NCI-H187 (cell line): ENCODE measurements at places on chromosomes 13 and 19.

GRCh38 chr19:54518844-54519243, 16.2 kb downstream of the LAIR2 start:
- no peak for DNase-seq

DNA sequence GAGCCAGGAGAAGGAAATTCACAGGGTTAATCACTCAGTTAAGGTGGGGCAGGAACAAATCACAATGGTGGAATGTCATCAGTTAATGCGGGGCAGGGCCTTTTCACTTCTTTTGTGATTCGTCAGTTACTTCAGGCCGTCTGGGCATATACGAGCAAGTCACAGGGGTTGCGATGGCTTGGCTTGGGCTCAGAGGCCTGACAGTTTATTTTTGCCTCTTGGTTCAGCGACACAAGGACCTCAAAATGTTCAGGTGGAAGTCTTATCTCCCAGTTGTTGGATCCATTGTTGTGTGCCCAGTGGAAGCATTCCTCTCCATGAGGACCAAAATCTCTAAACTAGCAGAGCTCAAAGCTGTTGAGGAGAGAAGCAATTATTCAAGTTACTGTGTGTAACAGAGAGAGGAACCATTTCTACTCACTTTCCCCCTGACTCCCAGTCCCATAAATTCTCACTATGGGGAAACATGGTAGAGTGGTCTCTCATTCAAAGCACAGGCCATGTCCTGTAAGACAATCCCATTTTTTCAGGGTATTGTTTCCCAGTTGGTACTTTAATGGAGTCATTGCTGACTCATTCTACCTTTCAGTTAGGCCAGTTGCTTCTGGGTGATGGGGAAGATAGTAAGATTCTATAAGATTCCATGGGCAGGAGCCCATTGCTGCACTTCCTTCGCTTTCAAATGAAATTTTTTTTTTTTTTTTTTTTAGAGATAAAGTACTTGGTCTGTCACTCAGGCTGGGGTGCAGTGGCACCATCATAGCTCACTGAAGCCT, 8.8 kb upstream of the COX7A1 start:
- DNase-seq: no peak

- DNase-seq: no peak
Measured at GRCh38 chr13:29849731-29850212, 645 bp downstream of the UBL3 start.

DNA sequence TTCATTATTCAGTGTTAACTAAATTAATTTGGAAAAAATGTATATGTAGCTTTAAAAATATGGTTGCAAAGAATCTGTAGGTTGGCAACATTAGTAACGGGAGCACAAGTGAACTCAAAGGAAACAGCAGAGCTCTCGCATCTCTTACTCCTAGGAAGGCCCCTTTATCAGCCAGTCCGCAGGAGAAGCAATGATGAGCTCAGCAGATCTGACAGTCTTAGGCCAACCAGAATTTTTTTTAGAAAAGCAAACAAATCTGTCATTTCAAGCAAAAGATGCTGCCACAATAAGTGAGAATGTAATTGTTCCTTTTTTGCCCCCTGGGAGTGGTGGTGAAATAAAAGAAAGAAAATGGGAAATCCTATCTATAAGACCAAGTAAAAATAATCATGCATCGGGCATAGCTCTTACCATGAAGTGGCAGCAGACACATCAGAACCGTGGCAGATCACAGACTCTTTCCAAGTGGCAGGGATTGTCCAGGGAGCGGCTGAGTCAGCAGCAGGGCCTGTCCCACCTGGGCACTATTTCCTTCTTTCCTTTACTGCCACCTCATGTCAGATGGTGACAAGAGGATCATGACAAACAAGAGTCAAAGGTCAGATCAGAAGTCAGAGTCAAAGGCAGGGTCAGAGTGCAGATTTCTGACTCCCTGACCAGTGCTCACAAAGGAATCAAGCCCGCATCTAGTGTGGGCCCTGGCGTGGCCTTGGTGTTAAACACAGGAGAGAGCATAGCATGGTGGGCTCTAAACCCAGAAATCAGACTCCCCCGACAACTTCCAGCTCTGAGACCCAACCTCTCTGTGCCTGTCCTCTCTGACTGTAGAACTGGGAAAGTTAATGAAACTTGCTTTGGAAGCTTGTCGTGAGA, 84.0 kb upstream of the MTIF3 start:
- no peak for DNase-seq

DNA sequence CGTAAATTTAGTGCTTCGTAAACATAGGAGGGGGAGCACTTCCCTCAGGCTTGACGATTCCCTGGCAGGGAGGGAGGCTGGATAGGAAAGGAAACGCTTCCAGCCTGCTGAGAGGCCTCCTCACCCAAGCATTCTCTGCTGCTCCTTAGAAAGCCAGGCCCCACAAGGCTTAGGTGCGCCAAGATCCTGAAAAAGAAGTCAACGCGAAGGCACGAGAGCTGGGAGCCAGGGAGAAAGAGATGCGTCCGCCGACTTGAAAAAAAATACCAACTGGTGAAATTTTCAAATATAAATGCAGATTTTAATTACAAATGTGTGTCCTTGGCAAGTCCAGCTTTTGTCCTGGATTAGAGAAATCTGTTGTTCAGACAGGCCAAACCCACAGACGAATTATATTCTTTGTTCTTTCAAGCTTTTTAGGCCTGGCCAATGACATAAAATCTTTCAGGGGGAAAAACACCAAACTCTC, 64.0 kb downstream of the ALOX5AP start:
- no peak for DNase-seq

- DNase-seq: no peak
Measured at GRCh38 chr19:45442778-45443461, 19.2 kb upstream of the ERCC1 start.

DNA sequence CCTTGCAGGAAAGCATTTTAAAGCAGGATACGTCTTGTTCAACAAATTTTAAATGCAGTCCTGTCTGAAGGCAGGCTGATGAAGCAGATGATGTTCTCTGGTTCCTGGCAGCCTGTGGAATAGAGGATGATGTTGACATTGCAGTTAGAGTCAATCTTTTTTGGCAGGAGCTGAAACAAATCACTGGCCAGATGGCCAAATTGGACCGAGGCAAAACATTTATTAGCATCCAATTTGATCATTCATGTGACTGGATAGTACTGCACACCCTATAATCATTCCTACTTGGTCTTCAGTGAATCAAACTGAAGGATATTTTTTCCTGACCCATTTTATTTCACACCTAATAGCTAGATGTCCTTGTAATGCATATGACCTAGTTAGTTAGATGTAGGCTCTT, 172.2 kb upstream of the SLC10A2 start:
- DNase-seq: no peak

DNA sequence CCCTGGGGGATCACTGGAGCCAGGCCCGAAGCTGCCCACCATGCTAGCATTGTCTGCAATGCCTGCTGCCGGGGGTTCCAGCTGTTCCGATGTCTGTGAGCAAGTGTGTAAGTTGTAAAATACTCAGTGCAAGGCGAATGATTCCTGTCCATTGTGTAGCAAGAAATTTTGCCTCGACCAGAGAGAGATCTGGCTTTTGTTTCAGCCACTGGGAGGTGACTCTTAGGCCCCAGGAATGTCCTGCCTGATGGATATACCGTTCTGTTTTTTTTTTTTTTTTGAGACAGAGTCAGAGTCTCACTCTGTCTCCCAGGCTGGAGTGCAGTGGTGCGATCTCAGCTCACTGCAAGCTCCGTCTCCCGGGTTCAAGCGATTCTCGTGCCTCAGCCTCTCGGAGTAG, 7.3 kb upstream of the GADD45B start:
- no peak for DNase-seq

GRCh38 chr13:98293103-98293502, 116.0 kb upstream of the RNF113B start:
- no peak for DNase-seq

GRCh38 chr13:31012655-31013024, 80.2 kb downstream of the TEX26 start:
- DNase-seq: no peak

- no peak for DNase-seq
Measured at GRCh38 chr19:52670046-52670445, 31.9 kb upstream of the ZNF83 start.

DNA sequence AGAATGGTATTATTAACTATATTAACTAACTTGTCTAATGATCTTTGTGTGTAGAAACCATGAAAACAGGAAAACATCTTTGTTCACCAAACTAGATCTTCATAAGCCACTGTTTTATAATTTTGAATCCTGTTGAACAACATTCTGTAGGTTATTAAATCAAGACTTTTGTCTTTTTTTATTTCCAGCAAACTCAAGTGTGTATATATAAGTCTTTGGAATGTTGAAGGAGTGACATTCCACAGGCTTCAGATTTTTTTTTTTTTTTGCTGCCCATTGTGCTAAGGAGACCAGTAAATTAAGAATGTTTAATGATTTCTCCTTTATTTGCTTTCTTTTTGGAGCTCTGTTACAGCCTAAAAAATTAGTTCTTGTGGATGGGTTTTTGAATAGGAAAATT, 89.6 kb downstream of the LMO7 start:
- no peak for DNase-seq

DNA sequence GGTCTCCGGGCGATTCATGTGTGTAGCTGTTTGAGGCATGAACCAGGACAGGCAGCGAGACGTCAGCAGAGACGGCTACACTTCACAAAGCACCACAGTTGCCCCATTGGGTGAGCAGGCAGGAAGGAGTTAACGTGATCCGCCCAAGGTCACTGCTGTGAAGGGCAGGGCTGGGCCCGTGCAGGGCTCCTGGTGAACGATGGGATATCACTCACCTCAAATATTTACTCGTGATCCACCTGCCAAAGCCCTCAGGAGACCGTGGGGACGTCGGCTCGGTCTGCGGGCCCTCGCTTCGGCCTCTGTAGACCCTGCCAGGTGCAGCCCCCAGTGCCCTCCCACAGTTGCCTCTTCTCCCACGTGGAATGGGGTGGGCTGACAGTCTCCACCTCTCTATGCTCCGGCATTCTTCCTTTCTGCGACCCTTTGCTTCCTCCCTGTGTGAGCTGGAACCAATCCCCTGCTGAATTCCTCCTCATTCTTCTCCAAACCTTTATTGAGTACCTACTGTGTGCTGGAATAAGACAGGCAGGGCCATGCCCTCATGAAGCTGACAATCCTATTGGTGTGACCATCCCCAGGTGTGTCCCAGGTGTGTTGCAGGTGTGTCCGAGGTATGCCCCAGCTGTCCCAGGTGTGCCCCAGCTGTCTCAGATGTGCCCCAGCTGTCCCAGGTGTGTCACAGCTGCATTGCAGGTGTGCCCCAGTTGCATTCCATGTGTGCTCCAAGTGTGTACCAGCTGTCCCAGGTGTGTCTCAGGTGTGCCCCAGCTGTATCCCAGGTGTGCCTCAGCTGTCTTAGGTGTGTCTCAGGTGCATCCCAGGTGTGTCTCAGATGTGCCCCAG, 2.0 kb upstream of the GRK1 start:
- DNase-seq: no peak

GRCh38 chr19:32480321-32480720, 74.8 kb downstream of the DPY19L3 start:
- DNase-seq: no peak

GRCh38 chr13:113812178-113813040, 51.5 kb downstream of the GAS6 start:
- DNase-seq: no peak

DNA sequence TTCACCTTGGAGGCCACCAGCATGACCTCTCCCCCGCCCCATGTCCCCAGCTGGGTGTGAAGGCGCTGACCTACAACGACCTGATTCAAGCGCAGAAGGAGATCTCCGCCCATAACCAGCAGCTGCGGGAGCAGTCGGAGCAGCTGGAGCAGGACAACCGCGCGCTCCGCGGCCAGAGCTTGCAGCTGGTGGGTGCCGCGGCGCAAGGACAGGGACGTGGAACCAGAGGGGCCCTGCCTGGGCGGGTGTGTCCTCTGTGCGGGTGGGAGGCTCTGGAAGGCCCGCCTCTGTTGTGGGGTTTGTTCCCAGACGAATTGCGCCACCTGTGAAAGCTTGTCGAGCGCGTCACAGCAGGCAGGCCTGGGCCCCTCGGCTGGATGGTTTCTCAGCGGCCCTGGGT, 22.3 kb downstream of the PLEKHJ1 start:
- DNase-seq: no peak

GRCh38 chr13:87078947-87079795, 592.0 kb upstream of the SLITRK5 start:
- DNase-seq: no peak

- no peak for DNase-seq
Measured at GRCh38 chr19:33291623-33292534, 10.5 kb downstream of the CEBPA start.

DNA sequence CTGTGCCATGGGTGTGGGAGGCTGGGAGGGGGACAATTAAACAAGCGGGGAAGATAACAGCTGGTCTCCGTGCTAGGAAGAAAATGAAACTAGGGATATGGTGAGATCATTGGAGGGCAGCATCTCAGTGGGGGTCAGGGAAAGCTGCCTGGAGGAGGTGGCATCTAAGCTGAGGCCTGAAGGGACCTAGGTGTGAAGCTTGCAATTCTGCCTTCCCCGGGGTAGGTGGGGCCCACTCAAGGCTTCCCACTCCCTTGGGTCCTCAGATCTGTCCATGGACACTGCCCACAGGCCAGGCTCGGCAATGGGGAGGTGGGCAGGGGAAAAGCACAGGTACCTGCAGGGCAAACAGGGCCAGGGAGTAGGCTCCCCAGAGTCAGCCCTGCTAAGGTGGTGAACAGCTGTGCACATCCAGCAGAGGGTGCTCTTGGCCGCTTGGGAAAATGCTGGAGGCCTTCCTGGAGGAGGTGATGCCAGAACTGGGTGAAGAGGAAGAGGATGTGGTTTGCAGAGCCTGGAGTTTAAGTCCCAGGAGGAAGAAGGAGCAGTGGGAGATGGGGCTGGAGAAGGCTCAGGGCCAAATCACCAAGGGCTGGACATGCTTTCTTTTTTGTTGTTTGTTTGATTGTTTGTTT, 25.7 kb upstream of the CCNE1 start:
- no peak for DNase-seq

DNA sequence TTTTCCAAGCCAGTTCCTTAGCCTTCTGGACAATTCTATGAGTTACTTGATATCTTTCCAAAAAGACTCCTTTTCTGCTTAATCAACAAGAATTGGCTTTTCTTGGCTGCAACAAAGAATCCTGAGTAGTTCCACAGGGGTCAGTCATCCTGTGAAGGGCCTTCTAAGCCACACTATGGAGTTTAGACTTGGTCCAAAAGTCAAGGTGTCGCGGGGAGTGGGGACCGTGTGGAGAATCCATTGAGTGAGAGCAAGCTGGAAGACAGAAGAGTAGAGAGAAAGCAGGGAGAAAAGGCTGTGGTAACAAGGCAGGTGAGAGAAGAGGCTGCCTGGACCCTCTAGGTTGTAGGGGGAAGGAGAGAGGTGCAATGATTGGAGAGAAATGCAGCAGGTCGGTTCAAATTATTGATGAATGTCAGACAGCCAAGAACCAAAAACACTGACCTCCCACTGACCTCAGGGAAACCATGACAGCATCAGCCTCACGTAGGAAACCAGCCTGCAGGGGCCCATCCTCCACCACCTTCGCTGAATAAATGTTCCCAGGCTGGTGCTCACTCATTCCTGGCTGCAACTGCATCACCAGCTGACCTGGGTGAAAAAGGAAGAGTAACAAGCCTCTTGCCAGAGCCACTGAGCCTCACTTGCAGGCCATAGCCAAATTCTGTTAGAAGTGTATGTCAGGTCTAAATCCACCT, 7.1 kb upstream of the IFT88 start:
- DNase-seq: no peak
